DMS 273 treated with DMSO at 0.1 percent for 48 hours (cell line): ENCODE measurements at places on chromosomes 4 and X.

DNA sequence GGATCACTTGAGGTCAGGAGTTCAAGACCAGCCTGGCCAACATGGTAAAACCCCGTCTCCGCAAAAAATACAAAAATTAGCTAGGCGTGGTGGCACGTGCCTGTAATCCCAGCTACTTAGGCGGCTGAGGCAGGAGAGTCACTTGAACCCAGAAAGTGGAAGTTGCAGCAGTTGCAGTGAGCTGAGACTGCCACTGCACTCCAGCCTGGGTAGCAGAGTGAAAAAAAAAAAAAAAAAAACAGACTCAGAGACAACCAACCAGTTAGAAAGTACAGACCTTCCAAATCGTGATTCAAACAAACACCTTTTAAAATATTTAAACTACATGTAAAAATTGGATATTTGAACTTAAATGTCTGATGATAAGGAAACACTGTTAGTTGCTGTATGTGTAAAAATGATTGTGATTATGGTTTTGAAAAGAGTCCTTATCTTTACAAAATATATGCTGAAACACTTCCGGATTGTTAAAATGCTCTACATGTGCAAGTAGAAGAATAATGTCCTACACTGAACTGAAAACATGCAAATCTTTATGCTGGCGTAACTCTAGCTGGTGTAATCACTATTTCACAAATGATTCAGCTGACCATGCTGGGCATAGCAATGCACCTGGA, 37.8 kb downstream of the SH3KBP1 start:
- DNase-seq, result no peak

DNA sequence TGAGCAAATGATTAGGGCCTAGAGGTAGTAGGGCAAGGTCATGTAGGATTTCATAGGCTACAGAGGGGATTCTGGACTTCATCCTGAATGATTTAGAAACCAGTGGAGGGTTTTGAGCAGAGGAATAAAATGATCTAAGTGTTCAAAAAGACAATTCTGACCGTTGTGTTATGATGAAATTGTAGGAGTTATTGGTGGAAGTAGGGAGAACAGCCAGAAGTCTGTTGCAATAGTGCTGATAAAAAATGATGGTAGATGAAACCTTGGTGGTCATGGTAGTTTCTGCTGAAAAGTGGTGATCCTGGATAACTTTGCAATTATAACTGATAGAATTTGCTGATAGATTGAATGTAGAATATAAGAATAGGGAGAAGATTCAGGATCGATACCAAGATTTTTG, 60.2 kb downstream of the MID1IP1 start:
- DNase-seq, result no peak

GRCh38 chrX:121407627-121408026, 360.2 kb downstream of the GLUD2 start:
- no peak for DNase-seq

GRCh38 chr4:100189820-100190642, at the start of gene DDIT4L:
DDIT4L (minus strand) TSS chr4:100190468; CDS start chr4:100189983, 485 bp downstream.
- no peak for DNase-seq

DNA sequence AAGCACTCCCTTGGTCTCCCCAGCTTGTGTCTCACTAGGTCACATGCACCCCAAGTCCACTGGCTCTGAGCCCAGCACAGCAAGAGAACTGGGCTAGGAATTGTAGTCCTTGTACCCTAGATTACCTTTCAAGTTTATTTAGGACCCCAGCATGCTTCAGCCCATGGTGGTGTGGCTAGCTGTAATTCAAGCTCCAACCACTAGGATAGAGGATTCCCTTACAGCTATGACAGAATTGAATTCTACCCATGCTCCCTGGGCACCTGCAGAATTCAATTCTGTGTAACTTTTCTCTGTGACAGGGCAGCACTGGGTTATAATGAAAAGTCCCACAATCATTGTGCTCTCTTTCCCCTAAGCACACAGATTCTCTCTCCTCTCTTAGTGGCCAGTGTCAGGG, 253.8 kb upstream of the DMD start:
- no peak for DNase-seq

DNA sequence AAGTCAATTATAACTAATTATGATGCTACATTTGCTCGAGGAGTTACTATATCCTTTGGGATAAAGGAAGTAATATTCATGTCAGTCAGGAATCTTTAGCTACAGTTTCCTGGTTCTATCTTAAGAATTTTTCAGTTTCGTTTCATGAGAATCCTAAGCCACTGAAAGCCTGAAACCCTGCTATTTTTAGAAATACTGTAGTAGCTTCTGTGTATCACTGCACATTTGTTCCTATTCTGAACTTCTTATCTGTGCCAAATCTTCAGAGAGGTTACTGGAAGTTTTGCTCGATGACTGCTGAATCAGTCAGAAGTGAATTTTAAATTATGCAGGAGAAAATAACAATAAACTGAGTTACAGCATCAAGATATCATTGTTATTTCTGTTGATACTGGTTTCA, 249.2 kb downstream of the TENM3 start:
- DNase-seq, result no peak

DNA sequence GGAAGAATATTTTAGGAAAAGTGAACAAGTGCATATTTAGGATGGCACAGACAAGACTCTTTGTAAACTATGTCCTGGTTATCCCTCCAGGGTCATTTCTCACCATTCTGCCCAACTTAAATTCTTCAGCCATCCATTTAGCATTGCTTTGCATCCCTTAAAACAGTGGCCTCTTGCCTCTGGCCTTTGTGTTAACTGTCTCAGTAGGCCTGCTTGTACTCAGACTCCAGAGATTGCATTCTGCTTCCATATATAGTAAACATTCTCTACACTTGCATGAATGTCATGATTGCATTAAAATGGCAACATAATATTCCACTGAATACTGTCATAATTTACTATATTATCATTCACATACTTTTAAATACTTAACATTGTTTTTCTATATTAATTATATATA, 43.2 kb downstream of the NR3C2 start:
- DNase-seq, result no peak

- DNase-seq, result no peak
Observed at GRCh38 chrX:143298663-143299241, 218.5 kb downstream of the SPANXN3 start.

- no peak for DNase-seq
Observed at GRCh38 chr4:8938623-8939022, 67.0 kb upstream of the HMX1 start.

DNA sequence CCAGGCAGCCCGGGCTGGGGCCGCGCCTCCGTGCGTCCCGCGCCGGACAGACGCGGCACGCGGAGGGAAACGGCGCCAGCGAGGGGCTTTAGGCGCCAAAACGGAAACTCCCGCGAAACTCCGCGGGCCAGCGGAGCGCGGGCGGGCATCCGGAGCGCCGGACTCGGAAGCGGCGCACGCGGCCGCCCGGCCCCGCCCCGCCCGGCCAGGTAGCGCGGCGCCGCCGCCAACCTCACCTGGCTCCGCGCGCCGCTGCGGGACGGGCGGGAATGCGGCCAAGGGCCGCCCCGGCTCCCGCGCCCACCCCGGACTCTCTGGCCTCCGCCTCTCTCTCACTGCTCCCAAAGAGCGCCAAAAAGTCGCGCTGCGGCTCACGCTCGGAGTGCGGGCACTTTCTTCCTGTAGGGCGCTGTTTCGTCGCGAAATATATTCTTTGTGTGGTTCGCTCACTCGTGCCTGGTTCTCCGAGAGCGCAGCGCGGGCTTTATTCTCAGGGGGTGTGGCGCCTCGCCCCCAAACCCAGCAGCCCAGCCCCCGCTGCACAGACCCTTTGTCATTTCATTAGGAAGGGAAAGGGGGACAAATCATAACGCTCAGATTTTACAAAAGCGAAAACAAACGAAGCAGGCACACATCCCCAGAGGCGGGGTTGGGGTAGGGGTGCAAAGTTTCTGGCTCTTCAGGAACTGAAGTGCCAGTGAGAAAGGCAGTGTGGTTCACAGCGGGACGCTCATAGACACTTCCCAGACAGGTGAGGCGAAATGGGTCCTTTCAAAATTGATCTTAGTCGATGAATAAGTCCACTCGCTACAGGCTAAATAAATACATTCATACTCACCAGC, 961 bp upstream of the MBNL3 start:
- DNase-seq, result no peak

DNA sequence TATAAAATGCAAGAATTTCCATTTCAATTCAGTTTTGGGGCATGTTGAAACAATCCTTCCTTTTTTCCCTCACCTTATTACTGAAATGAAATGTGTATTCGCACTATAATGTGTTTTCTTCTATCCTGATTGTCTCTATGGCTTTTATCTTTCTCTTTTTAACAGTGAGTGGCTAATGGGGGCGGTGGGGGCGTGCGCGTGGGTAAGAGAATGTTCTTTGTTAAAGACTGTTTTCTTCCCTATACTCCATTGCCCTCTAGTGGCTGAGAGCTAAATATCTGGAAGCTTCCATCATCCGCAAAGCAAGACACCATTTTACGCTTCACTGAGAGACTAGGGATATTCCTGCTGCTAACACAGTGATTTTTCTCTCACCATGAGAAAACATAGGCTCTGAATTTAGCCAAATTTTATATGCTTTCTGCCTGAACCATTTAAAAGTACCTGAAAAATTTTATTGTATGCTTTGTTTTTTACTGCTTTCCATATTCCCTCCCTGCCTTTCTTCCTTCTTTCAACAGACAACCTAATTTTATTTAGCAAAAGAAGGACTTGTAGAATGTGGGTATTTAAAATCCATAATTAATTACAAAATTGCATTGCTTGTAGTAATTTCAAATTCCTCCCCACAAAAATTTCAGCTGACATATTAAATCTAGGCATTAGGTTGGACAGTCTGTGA, 194.0 kb downstream of the GASK1B start:
- peak; percentile 3 for DNase-seq

DNA sequence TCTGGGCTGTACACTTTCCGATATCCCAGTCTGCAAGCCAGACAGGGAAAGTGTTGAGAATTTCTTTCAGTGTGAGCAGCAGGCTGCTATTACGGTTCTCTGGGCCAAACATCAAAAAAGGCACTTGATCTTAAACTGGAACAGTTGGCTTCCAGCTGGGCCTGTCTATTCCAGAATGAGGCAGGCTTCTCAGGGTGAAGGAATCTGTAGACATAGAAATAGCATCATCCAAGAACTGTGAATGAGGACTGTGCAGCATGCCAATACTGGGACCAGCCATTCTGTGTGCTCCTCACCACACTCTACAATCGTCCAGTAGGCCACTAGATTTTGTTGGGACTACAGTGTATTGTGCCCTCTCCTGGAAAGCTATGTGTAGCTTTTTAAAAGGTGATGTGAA, 31.1 kb downstream of the ART3 start:
- no peak for DNase-seq

- no peak for DNase-seq
Observed at GRCh38 chrX:40009890-40010289, 87.9 kb downstream of the BCOR start.

DNA sequence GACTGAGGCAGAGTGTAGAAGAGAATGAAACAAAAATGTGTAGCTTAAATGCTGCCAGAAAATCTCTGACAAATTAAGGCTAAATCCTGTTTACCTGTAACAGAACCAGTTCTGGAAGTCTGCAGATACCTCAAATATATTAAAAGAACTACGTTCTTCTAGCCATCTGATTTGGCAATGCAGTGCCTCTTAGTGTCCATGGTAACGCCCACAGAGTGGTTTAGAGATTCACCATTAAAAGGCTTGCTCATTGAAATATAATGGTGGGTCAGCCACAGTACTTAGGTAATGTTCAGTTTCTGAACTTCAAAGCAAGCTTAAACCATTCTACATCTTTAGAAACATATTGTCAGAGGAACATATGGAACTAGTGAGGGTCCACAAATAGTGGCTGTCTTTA, 23.2 kb upstream of the LUZP4 start:
- no peak for DNase-seq

GRCh38 chrX:28347476-28347875, 239.8 kb upstream of the IL1RAPL1 start:
- DNase-seq, result no peak

DNA sequence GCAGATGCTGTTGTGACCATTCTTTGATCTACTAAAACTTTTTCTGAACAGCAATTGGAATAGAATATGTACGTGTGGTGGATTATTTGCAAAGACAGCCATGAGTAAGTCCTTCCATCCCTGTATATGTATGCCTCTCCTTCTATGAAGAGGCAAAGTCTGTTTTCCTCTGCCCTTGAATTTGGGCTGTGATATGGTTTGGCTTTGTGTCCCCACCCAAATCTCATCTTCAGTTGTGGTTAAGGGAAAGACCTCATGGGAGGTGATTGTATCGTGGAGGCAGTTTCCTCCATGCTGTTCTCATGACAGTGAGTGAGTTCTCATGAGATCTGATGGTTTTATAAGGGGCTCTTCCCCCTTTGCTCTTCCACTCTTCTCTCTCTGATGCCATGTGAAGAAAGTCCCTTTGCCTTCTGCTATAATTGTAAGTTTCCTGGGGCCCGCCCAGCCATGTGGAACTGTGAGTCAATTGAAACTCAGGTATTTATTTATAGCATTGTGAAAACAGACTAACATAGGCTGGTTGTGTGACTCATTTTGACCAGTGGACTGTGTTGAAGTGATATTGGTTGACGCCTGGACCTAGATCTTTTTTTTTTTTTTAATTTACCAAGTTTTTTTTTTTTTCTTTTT, 108.3 kb upstream of the CAMK2D start:
- DNase-seq, result no peak

DNA sequence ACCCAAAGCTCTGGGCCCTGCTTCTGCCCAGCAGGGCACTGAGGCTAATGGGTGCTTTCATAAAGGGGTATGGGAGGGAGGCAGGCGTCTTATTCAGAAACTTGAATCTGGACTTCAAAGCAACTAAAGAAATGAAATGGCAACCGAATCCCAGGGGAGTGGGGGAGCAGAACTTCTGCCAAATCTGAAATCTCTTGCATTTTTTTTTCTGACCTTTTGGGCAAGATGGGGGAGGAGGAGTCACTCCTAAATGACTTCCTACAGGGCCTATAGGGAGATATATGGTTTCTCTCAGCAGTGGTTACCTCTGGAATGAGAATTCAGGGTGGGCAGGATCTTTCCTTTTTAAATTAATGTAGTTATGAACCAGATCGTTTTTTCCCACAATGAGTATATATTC, 30.6 kb upstream of the KIAA1210 start:
- no peak for DNase-seq

DNA sequence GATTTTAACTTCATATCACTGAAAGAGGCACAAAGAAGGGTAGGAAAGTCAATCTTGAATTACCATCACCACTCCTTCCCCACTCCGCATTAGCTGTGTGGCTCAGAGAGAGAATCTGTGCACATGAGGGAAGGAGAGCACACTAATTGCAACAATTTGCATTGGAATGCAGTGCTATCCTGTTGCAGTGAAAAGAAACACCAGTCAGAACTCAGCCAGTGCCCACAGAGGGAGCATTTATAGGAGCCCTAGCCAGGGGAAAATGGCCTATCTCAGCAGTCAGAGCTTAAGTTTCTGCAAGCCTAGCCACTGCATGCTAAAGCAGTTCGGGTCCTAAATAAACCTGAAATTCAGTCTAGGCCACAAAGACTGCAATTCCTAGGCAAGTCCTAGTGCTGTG, 159.4 kb upstream of the AR start:
- no peak for DNase-seq

GRCh38 chr4:19748519-19749479, 502.9 kb upstream of the SLIT2 start:
- no peak for DNase-seq
